ENCODE measurements at places on chromosomes 1 and 21.
A peak's percentile ranks its signal among the peaks of the same experiment; 100 is the strongest.

GRCh38 chr1:23911921-23912320, 1.2 kb downstream of the CNR2 start:
- no peak for DNase-seq

GRCh38 chr1:217342105-217342504, 288.8 kb downstream of the GPATCH2 start:
- no peak for DNase-seq

DNA sequence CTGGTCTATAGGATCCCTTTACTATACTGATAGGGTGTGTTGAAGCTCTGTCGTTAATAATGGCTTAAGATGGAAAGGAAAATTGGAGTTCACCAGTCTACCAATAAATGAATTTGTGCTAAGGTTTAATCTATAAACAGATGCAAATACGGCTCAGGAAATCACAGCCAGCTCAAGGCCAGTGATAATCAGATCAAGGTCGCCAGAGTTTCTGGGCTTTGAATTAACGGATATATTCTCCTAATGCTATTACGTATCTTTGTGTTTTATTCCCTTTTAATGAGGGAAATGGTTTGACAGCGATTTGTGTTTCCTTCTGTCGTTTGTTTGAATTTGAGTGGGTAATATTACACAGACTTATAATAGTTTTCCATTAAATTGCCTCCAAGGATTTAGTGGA, 279.6 kb downstream of the BACH1 start:
- no peak for DNase-seq

- DNase-seq, result no peak
Measured at GRCh38 chr1:184299796-184300195, 87.0 kb upstream of the C1orf21 start.

- no peak for DNase-seq
Measured at GRCh38 chr1:218643926-218644325, 298.8 kb downstream of the TGFB2 start.

- DNase-seq, result no peak
Measured at GRCh38 chr1:192867180-192867579, 58.3 kb downstream of the RGS2 start.

DNA sequence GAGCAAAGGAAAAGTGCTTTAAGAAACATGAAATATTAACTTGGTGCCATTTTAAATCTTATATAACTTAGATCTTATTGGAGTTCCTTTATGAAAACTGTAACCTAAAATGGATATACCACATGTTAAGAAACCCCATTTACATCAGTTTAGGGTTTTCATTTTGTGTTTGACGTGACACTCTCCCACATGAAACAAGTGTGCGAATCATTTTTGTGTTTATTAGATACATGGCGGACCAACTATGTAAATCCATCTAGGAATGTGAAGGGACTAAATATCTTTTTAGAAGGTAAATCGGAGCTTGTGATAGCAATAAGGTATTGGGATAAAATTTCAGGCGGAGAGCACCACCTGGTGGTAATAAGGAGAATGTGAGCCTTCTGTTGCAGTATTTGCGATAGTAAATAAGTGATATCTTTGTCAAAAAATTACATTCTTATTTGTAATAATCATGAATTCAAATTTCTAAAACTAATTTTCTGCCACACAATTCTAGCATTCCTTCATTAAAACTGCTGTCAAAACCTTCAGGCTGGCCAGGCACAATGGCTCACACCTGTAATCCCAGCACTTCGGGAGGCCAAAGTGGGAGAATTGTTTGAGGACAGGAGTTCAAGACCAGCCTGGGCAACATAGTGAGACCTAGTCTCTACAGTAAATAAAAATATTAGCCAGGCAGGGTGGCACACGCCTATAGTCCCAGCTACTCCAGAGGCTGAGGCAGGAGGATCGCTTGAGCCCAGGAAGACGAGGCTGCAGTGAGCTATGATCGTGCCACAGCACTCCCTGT, 31.3 kb downstream of the SMAP2 start:
- DNase-seq, result peak; percentile 63

- DNase-seq, result no peak
Measured at GRCh38 chr1:201745023-201745422, 83.9 kb upstream of the IPO9 start.

DNA sequence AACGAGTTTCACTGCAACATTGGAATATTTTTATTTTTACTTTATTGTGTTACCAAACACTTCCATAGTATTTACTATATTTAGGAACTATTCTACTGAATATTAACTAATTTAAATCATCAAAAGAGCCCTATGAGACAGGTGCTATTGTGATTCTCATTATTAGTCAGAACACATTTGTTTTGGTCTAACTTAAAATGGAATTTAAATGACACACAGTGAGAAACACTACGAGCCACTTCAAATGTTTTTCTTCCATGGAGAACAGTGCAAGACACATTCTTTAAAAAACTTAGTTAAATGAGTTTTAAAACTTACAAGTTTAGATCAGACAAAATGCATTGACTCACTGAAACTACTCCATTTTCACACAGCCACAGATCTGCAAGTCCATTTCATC, 6.6 kb upstream of the TRAF3IP3 start:
- DNase-seq, result peak; percentile 49

DNA sequence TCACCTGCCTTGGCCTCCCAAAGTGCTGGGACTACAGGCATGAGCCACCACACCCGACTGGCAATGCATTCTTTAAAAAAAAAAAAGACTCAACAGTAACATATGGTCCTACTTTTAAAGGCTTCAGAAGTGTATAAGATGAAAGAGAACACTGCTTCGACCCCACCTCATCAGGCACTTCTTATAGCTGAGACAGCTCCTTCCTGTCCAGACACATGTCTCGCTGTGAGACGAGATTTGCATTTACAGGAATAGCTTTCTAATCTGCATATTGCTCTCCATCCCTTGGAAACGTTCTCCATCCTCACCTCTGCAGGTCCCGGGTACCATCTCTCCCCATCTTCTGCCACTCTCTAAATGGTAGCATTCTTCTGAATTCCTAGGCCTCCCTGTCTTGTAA, 6.7 kb downstream of the AZIN2 start:
- DNase-seq, result no peak

DNA sequence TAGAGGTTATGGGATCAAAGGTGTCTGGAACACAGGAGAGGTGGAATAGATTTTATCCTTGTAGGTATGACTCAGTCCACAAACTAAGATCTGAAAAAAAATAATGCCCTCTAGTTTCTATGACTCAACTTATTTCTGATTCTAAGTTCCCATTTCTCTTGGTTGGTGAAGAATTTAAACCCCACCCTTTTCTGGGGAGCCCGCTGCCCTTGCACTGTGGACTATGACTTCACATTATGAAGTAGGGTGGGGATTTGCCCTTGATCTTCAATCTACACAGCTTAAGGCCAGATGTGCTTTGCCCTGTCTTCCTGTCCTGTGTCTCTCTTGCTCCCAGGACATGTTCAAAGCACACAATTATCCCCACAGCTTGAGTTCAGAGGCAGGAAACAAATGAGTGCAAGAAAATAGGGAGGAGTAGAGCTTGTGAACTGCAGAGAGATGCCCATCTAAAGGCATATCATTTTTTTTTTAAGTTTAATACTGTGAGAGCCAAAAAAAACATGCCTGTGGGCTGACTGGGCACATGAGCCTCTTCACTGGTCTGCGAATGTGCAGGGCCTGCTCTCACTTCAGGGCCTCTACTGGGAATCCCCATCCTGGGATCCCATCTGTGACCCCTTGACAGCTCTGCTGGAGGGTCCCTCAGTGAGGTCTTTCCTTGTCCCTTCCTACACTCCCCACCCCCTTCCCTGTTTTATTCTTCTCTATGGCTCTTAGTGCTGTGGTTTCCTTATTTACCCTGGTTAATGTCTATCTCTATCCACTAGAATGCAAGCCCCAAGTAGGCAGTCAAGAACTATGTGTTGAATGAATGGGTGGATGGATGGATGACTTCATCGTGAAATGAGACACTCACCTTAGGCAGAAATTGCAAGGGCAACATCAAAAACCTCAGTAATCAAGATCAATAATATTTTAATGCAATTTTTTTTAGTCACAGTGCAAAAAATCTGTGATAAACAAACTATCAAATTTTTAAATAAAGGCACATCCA, 61.5 kb downstream of the CD58 start:
- peak; percentile 85 for DNase-seq

- DNase-seq, result no peak
Measured at GRCh38 chr1:221891708-221892107, 149.8 kb upstream of the DUSP10 start.

DNA sequence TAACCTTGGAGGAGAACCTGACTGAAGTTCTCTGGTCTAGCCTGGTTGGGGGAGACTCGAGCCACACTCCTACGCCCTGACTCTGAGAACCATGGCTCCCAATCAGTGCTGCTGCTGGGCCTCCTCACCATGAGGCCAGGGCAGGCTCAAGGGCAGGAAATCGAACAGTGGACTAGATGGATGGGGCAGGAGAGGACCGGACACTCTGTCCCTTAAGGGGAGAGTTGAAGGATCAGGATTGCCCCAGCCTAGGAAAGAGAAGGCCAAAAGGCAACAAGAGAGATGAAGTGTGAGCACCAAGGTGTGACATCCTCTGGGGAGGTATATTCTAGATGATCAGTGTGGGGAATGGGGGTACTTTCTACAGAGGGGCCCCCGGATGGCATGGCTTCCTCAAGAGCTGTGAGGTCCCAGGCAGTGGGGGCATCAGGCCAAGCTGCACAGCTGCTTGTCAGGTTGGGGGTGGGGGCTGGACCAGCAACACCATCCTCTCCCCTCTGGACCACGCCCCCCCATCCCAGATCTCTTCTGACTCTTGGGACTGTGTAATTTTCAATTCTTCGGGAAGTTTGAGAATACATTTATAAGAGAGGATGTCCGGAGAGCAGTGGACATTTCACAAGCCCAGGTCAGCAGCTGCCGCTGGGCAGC, 34.0 kb downstream of the MX1 start:
- no peak for DNase-seq

DNA sequence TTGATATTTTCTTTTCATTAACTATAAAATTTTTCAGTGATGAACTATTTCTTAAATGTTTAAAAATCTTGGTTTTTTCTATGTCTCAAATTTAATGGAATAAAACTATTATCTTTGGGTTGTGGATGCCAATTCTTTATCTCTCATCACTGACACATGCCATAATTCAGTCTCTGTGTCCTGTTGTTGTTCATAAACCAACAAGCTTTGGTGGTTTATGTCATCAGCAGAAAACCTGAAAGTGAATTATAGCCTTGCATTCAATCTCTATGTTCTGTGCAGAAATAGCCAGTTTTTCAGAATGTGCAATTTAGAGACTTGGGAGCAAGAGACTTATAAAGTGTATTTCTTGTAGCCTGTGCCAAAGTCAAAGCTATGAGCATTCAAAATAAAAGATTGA, 462.6 kb upstream of the ADGRL4 start:
- DNase-seq, result no peak

DNA sequence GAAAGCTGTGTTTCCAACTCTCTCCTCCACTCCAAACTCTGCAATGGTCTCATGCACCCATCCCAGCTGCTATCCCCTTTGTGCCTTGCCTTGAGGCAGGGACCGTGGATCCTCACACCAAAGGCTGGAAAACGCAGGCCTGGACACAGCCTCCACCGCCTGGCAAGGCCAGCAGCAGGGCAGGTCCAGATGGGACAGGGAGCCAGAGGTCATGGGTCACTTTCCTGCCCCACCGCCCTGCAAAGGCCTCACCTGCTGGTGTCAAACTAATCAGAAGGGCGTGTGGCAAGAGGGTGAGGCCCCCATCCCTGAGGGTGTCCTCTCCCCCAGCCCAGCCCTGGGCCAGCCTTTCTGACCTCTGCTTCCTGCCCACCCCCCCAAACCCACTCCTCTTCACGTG, 106.3 kb downstream of the PAX7 start:
- DNase-seq, result no peak

DNA sequence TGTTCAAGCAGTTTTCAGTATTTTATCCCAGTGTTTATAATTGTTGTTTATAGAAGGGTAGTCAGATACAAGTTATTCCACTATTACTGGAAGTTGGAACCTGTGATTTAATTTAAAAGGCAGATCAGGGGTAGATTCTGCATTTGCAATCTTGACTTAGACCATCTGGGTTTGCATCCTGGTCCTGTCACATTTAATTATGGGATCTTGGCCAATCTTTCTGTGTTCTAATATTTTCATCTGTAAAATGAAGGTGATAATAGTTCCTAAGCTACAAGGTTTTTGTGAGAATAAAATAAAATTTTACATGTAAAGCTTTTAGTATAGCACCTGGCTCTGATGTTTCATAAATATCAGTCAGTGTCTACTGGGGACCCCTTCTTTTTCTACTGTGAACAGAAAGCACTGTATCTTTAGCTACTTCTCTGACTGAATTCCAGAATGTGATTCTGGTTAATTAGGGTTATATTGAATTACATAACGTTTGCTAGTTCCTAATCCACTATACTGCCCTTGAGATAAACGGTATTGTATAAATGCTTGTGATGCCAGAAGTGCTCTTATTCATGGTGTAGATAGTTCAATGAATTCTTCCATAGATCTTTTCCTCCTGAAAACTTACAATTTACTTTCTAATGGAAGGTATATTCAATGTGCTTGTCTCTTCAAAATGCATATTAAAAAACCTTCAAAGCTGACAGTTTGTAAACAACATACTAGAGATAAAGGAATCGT, 131.0 kb downstream of the KCNK1 start:
- DNase-seq, result no peak

DNA sequence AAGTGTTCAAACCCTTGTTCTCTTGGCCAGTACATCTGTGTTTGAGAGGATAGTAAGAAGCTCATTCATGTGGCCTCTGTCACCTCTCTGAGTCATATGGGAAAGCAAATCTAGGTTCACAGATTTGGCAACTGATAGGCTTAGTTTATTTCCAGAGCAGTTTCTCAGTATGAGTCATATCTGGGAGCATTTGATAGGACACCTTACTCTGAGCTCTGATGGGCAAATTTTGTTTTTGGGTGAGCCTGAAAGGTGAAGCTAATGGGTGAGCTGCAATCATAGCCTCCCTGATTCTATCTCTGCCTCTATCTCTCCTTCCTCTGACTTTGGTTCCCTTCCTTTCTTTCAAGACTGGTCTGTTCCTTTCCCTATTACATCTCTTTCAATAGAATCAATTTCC, 134.4 kb downstream of the S1PR1 start:
- DNase-seq, result peak; percentile 85

DNA sequence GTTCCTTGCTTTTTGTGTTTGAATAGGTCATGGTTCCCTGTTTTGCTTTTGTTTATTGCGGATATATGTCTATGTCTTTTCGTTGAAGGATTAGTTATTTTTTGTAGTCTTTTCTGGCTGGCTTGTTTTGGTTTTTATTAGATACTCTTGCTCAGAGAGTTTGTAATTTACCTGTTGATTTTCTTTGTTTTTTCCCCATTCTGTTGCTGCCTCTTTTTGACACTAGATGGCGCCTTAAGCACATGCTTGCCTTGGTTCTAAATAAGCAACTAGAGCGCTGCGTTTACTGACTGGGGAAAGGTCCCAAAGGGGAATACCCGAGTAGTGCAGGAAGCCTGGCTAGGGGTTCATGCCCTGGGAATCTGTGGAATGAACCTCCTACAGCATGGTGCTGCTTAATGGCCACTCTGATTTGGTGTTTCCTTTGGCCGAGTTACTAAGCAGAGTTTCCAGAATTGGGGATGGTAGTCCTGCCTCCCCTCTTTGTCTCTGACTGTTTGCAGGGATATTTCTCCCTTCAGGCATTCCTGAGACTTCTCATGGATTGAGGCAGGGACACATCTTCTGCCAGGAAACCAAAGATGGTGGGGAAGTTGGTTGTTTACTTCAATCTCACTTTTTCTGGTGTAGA, 143.2 kb downstream of the PTPRU start:
- peak; percentile 31 for DNase-seq

- peak; percentile 3 for DNase-seq
Measured at GRCh38 chr1:21068937-21069336, 107.8 kb downstream of the EIF4G3 start.

All from activated CD4-positive, alpha-beta T cell treated with anti-CD3 and anti-CD28 coated beads, Interleukin-2, amount 50 U/mL, for 16 hours (primary cell).